ENCODE measurements at places on chromosomes 16 and 17.

- DNase-seq: no peak
Measured at GRCh38 chr16:11757671-11758545, 15.3 kb upstream of the TXNDC11 start.

GRCh38 chr16:17301184-17301583 lies 169.6 kb downstream of the XYLT1 start:
- no peak for DNase-seq

DNA sequence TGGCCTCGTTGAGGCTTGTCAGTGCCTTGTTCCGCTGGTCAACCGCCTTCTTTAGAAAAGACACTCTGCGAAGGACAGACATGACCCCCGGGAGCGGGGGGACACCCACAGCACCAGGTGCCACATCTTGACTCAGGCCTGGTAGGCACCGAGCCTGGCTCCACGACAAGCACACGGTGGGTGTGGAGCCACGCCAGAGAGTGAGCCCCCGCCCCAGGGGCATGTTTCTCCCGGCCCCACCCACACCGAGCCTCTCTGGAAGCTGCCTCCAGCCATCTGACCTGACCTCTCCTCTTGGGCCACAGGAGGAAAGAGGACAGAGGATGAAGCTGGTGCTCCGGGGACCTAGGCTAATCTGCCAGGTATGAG lies 4.6 kb downstream of the FAAP100 start:
- DNase-seq: no peak

- no peak for DNase-seq
Measured at GRCh38 chr17:64439956-64440355, 9.0 kb upstream of the MILR1 start.

- peak; percentile 87 for DNase-seq
Measured at GRCh38 chr16:15704545-15704987, 54.5 kb downstream of the NDE1 start.

DNA sequence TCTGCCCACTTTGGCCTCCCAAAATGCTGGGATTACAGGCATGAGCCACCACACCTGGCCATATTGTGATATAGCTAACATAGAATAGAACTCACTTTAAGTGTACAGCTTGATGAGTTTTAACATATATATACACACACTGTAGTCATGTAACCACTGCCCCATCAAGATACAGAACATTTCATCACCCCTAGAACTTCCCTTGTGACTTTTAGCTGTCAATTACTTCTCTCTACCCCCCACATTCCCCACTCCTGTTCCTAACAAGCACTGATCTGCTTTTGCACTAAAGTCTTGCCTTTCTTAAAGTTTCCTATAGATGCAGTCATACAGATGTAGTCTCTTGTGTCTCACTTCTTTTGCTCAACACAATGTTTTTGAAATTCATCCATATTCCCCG lies 93.1 kb downstream of the PITPNC1 start:
- no peak for DNase-seq

DNA sequence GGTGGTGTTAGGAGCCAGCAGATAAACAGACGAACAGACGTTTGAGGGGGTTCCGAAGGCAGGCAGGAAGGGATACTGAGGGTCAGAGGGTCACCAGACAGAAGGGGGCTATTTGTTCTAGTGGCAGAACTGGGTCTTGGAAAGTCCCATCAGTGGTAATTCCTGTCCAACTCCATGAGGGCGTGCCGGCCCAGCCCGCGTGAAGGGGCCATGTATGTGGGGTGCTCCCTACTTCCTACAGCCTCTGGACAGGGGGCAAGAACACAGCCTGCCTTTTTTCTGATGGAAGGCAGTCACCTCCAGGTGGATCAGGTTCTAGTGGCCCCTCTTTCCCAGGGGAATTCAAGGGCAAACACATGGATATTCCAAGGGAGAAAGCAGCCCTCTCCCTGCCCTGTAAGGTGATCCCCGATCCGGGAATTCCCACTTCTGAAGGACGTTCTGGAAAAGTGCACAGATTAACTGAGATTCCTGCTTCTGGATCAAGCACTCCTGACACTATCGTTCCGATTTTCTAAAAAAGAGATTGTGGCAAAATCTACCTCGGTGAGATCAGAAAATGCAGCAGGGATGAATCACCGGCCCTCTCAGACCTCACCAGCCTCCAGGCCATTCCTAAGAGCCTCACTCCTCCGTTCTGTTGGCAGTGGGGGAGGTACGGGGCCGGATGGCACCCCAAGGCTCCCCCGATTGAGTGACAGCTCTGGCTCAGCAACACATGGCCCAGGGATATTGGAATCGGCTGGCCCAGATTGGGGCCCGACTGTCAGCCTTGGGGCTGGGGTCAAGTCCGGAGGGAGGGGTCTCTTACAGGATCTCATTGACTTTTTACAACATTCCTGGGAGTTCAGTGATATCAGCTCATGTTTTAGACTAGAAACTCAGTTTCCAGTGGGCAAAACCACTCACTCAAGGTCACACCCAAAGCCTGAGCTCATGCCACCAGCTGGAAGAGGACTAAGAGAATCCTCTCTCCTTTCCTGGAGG lies 12.4 kb downstream of the STX1B start:
- DNase-seq: no peak

DNA sequence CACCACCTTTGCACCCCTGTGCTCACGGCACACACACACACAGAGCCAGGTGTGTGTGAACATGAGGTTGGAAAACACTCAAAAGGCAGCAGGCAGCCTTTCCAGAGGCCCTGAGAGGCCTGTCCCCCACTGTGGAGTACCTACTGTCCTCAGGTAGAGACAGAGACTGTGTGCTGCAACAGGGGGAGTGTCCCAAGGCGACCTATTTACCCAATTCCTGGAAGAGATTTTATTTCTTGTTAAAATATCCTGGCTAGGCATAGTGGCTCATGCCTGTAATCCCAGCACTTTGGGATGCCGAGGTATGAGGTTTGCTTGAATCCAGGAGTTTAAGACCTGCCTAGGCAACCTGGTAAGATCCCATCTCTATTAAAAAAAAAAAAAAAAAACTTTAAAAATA lies 108.5 kb downstream of the COPRS start:
- DNase-seq: no peak

GRCh38 chr17:50745631-50746030 lies 21.7 kb downstream of the ANKRD40CL start:
- no peak for DNase-seq

- DNase-seq: peak; percentile 54
Measured at GRCh38 chr16:67104061-67104460, 5.7 kb upstream of the PHAF1 start.

DNA sequence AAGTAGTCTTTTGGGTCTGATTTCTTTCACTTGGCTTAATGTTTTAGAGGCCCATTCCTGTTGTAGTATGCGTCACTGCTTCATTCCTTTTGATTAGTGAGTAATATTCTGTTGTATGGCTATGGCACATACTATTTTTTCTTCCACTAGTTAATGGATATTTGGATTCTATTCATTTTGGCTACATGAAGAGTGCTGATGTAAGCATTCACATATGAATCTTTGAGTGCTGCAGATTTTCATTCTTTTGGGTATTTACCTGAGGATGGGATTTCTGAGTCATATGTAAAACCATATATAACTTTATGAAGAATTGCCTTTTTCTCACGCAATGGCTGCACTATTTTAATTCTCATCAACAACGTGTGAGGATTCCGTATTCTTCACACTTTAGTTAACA lies 113.6 kb downstream of the AHSP start:
- no peak for DNase-seq

DNA sequence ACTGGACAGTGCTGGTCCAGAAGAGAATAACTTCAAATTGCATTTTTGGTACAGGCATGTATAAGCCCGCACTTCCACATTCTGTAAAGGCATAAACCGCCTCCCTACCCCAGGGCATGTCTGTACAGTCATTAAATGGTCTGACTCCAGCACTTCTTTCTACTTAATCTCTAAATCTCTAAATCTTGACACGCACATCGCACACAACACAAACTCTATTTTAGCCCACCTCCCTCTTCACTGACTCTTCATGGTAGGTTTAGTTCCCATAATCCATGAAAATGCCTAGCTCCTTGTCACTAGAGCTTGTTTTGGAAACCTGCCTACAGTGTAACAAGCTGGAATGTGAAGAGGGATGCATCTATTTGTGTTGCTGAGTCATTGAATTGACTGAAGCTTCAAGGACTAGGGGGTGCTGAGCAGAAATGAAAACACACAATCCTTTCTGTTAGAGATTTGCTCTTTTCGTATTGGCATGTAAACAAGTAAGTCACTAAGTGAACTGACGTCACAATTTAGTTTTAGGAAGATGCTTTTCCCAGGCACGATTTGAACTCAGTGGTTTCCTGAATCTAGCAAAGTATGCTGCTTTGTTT lies 1.6 kb upstream of the DUSP14 start:
- no peak for DNase-seq

DNA sequence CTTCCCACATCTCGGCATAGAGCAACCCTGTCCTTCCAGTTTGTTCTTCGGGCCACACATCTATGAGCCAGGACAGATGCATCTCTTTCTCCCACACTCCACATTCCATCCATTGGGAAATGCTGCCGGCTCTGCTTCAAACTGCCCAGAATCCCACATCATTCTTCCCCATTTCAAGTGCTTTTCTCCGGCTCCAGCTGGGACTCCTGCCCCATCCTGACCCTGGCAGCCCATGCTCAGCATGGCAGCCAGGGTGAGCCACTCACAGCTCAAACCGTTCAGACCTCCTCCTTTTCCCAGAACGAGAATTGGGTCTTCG lies 132.8 kb upstream of the SDK2 start:
- no peak for DNase-seq

DNA sequence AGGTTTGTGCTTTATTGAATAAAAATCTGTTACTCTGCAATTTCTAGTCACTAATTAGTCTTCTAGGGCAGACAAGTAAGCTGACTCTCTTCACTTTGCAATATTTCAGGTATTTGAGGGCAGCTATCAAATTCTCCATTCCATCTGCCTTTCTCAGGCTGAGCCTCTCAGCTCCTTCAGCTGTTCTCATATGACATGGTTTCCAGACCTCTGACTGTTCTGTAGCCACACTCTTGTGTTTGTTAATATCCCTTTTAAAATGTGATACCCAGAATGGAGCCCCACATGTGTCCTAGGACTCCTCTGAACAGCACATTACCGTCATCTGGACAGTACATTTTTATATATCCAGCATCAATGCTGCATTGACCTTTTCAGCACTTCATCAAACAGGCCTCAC lies 46.1 kb upstream of the MTMR4 start:
- DNase-seq: no peak

- no peak for DNase-seq
Measured at GRCh38 chr17:39752241-39752881, 14.6 kb downstream of the GRB7 start.

- DNase-seq: no peak
Measured at GRCh38 chr17:27862840-27863239, 30.3 kb downstream of the LYRM9 start.

- peak; percentile 43 for DNase-seq
Measured at GRCh38 chr17:38746849-38747462, 1.2 kb downstream of the PCGF2 start.

- DNase-seq: no peak
Measured at GRCh38 chr17:83160443-83161297, 81.3 kb downstream of the METRNL start.

- no peak for DNase-seq
Measured at GRCh38 chr16:27511657-27512448, 37.9 kb downstream of the GTF3C1 start.

DNA sequence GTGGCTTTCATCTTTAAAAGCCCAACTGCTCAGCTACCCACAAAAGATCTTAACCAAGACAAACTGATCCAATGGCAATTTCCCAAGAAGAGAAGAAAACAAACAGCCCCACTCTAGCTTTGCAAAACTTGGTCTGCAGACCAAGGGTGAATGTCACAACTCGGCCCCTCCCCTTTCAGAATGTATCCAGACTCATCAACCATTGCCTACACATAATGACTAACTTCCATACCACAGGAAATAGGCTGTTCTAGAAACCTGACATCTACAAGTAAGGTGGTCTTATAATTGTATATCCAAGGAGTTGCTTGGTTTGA lies 16.0 kb downstream of the DCUN1D3 start:
- DNase-seq: no peak

- DNase-seq: no peak
Measured at GRCh38 chr16:66926961-66927436, 1.7 kb upstream of the RRAD start.

- DNase-seq: no peak
Measured at GRCh38 chr17:28982131-28982793, 23.6 kb downstream of the SEZ6 start.

GRCh38 chr17:48791128-48792032 lies 25.6 kb downstream of the TTLL6 start:
- DNase-seq: peak; percentile 70

DNA sequence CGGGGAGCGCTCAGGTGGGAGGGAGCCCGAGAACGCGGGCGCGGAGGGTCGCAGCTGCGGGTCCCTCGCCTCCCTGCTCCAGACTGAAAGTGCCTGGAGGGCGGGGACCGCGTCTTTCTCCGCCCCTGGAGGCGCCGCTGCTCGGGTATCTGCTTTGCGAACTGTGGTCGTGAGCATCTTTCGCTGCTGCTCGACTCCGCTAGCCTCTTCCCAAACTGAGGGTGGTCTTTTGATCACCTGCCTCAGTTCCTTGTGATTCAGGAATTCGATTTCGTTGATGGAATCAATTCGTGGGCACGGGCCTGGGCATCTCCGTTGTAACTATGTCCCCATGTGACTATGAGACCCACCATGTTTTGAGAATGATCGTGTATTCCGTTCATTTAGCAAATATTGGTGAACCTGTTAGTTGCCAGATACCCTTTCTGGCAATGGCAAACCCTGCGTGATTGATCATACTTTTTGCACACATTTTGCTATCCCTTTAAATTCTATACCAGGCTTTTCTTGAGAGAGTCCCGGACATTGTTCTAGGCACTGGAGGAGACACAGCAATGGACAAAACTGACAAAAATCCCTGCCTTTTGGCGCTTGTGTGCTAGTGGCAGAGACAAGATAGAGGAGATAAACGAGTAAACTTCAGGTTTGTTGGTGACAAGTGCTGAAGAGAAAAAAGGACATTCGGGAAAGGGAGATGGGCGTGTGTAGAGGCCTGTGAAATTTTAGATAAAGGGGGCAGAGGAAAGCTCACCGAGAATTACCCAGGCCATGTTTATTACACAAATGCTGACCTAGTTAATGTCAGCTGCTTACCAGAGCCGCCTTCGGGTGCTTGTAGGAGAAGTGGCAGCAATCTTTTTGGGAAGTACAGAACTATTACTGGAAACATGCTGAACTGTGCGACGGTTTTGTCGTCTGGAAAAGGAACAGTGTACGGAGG lies 948 bp downstream of the UTP18 start:
- peak; percentile 90 for DNase-seq

DNA sequence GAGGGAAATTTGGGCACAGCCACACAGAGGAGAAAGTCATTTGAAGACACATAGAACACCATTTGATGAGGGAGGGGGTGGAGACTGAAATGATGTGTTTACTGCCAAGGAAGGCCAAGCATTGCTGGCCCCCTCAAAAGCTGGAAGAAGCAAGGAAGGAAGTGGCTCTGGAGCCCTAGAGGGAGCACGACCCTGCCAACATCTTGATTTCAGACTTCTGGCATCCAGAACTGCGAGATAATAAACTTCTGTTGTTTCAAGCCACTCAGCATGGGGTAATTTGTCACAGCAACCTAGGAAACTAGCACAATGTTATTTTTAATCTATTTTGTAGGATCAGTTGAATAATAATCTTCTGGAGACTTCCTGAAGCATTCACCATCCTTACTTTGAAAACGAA lies 314.8 kb upstream of the GOT2 start:
- no peak for DNase-seq

- DNase-seq: no peak
Measured at GRCh38 chr16:75306099-75306762, 54.8 kb upstream of the BCAR1 start.

- peak; percentile 93 for DNase-seq
Measured at GRCh38 chr17:7685533-7686221, 1.6 kb downstream of the TP53 start.

- DNase-seq: no peak
Measured at GRCh38 chr17:48992444-48992843, 4.7 kb upstream of the IGF2BP1 start.

All from glutamatergic neuron (in vitro differentiated cells).